ENCODE measurements at places on chromosomes 1 and 21.

DNA sequence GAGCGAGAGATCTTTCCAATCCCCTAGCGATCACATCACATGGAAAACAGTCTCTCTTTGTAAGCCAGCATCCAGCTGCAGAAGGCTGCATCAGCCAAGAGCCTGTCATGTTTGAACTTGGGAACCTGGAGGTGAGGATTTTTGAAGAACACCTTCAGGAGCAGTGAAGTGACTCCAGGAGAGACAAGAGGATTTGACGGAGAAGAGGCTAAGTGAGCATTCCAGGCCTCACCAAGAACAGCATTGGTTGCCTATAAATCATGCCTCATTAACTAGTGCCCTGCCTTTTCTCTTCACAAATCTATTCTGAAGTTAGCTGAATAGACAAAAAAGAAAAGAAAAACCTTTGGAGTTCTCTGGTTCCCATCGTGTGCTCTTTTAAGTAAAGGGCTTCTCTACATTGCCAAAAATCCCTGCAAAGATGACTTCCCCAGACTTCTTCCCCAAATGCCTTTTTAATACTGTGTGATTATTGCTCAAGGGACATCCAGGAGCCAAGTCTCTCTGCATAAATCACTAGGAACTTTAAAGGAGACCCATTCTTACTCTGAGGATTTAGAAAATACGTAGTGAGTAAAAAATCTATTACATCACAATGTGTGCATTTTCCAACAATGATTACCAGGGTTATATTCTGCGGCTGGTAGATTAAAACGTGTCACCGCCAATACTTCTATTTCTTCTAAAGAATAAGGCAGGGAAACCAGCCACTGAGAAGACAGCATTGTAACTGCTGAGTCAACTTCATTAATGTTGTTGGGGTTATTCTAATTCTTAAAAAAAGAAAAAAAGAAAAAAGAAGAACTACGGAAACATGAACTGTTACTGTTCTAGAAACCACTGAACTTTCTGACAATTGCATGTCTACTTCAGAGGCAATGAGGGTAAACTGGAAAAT is 95.2 kb downstream of the KIF14 start:
- no peak for DNase-seq

- DNase-seq, result no peak
These were observed at the start of gene CNTN2 for GRCh38 chr1:205042911-205043806. Gene CNTN2 (plus strand): TSS chr1:205043212. CDS start chr1:205053186, 9,974 bp downstream.

DNA sequence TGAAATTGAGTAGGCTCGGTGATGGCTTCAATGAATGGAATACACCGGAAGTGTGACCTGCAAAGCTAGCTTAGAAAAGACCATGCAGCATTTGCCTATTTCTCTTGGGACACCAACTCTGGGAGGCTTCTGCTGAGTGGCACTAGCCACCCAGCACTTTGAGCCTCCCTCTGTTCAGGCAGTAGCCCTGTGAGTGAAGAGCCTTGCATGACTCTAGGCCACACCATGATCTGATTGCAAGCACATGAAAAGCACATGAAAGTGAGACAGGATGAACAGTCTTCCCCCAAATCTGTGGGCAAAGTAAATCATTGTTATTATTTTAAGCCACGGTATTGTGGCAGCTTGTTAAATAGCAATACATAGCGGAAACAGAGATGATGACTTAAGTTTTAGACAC is 2.8 kb downstream of the CD48 start:
- no peak for DNase-seq

DNA sequence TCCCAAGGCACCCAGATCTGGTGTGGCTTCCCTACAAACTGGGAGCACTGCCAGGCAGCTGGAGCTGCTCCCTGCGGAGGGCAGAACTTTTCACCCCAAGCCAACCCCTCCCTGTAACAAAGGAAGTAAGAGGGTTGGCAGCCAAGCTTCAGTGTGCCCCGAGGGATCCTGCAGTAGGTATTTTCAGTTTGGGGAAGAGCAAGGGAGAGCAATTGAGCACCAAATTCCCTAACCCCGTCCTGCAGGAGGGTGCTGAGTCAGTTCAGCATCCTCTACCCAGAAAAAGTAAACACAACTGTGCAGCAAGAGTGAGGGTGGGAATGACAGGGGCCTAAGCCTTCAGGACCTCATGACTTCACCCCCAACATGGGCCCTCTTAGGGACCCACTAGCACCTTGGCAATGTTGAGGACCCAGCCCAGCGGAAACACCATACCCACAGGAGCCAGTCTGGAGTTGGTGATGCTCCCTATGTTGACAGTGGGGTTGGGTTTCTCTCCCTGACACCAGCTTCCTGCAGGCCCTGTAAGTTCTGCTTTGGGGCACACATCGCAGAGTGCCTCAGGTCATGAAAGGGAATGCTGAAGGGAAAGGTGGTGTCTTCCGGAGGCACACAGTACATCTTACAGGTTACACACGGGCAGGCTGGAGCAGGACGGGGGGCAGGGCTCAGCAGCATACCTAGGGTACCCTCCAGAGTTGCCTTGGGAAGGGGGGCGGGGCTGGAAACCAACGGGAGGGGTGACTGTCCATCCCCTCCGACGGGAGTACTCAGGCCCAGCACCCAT is 14.8 kb downstream of the SH3BP5L start:
- DNase-seq, result no peak

- DNase-seq, result no peak
These were observed 102.8 kb upstream of the COL24A1 start for GRCh38 chr1:86259390-86259789.

- DNase-seq, result no peak
These were observed 35.9 kb downstream of the ITPKB start for GRCh38 chr1:226702957-226703831.

- DNase-seq, result no peak
These were observed at the start of gene HSPB7 for GRCh38 chr1:16017461-16018303. Gene HSPB7 (minus strand): TSS chr1:16018043. CDS start chr1:16017963, 80 bp downstream.

GRCh38 chr1:166111430-166111829 is 55.4 kb downstream of the FAM78B start:
- no peak for DNase-seq

GRCh38 chr1:44670751-44671640 is 3.3 kb downstream of the TMEM53 start:
- DNase-seq, result no peak

DNA sequence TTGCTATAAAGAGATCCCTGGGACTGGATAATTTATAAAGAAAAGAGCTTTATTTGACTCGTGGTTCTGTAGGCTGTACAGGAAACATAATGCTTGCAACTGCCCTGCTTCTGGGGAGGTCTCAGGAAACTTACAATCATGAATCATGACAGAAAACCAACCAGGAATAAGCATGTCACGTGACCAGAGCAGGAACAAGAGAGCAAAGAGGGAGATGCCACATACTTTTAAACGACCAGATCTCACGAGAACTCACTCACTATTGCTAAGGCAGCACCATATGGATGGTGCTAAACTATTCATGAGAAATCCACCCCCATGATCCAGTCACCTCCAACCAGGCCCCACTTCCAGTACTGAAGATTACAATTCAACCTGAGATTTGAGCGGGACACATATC is 49.8 kb upstream of the RCC1 start:
- no peak for DNase-seq

- DNase-seq, result no peak
These were observed 1.7 kb downstream of the INKA2 start for GRCh38 chr1:111737216-111738132.

GRCh38 chr1:246582301-246583055 is 16.2 kb downstream of the CNST start:
- DNase-seq, result no peak

GRCh38 chr1:239457491-239458143 is 71.2 kb downstream of the CHRM3 start:
- DNase-seq, result no peak

DNA sequence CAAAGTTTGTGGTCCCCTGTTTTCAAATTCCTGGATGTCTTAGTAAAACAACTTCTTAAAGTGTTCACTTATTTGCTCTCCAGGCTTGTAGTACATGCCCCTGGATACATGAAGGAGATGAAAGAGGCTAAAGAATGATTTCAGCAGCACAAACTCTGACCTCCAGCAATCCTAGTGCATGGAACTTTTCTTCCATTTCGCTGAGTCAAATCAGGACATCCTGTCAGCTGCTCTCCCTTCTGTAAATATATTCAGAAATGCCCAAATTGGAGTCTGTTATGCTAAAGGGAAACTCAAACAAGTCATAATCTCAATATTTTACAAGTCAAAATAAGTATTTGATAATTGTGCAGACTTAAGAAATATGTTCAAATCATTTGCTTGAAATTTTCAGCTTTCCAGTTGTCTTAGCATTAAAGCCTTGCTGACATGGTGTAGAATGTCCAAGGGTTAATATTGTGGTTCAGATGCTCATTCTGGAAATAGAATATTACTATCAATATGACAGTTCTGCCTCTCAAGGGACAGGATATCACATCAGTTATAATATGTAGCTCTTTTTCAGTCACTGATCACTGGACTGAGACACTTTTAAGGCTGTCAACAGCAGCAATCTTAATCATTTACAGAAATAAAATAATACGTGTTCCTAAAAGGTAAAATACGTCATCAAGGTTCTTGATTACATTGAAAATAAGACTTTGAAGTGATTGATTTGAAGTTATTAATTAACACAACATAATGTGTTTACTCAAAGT is 1157.3 kb downstream of the PLA2G4A start:
- DNase-seq, result peak; percentile 42

- peak; percentile 56 for DNase-seq
These were observed 6.0 kb downstream of the S100B start for GRCh38 chr21:46598581-46599572.

DNA sequence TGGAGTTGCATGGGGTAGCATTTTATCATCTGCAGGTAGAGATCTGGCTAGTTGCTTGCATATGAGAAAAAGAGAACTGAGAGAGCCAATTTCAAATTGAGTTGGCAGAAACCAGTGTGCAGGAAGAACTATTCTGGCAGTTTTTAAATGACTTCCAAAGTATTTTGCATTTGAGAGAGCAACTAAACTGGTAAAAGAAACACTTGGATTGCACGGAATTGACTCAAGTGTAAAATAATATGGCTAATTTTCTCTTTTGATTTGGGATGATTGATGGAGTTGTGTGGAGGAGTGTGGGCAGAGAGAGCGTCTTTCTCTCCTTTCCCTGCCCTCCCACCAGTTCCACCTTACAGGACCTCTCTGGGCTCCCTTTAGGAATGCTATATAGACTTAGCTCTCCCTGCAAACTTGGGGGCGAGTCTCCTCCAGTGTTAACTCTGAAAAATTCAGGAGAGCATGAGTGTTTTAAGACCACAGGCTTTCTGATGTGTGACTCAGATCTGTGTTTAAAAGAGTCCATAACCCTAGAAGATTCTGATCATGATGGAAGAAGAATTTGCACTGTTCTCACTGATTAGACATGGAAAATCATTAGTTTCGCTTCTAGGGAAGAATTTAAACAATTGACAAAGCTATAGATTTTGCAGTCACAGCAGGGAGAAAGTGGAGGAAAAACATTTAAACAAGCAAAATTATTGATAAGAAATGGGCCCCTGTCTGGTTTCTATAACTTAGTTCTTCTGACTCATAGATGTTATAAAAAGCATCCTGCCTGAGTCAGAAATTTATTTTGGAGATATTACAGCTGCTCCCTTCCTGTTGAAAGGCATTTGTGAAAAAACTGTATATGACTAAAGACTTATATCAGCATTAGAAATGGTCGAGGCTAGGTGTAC is 24.9 kb upstream of the CTBS start:
- DNase-seq, result no peak

DNA sequence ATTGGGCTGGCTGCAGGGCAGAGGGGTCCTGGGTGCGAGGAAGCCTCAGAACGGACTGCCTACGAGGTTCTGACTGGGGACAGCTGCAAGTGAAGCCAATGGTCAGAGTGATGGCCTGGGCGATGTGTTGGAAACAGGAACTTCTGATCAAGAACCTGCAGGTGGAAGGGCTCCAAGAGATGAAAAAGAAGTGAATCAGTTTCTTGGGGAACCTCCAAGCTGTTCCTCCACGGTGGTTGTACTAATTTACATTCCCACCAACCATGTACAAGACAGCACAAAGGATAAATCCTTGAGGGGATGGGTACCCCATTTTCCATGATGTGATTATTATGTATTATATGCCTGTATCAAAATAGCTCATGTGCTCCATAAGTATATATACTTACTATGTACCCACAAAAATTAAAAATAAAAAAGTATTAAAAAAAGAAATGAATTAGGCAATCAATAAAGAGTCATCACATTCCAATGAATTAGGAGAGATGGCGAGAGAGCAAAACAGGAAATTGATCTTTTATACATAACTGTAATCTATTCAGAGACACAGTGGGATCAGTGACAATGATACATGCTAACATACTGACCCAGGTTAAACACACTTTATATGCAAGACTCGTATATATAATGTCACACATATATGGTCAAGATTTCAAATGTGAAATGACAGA is 58.1 kb downstream of the PTPN14 start:
- DNase-seq, result no peak

GRCh38 chr1:202112859-202113689 is 9.6 kb upstream of the GPR37L1 start:
- DNase-seq, result no peak

DNA sequence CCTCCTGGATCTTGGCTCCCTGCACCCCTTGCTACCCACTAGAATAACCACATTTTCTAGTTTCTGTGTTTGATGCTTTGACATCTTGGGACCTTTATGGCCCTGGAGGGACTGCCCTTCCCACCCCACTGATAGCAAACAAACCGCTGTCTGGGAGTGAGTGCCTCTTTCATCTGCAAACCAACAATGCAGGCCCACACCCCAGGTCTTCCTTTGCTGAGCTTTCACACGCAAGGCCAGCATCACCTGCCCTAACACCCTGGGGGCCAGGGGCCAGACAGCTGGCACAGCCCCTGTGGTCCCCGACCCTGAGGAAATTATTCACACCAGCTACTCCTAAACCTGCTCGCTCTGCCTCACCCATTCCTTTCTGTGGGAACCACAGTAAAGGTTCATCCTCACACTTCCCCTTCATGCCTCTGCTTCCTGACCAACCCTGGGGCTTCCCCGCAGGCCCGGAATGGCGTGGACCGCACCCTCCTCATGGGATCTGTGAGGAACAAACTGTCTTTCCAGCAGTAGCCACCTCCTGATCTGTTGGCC is 15.4 kb downstream of the SLC2A7 start:
- no peak for DNase-seq

- DNase-seq, result no peak
These were observed 24.9 kb downstream of the ATP5PF start for GRCh38 chr21:25709684-25710265.

Data from epithelial cell of proximal tubule (primary cell).